NCI-H1105 (cell line): ENCODE measurements at places on chromosomes 12 and 14.

DNA sequence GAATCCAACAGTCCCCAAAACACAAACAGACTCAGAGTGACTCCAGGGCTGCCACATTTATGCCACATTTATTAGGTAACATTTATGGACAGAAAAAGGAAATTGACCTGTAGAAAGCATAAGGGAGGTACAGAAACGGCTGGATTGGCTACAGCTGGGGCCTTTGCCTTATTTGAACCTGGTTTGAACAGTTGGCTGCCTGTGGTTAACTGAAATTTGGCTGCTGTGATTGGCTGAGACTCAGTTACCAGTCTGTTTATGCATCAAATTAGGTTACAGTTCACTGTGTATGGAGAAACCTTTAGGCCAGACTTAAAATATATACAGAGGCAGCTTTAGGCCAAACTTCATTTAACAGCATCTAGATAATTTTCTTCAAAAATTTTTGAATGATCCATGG is 27.8 kb upstream of the PCNX1 start:
- no peak for DNase-seq

- no peak for DNase-seq
Observed at GRCh38 chr14:80271389-80271788, 60.1 kb upstream of the DIO2 start.

- DNase-seq: no peak
Observed at GRCh38 chr12:5434647-5435560, 3.0 kb downstream of the NTF3 start.

DNA sequence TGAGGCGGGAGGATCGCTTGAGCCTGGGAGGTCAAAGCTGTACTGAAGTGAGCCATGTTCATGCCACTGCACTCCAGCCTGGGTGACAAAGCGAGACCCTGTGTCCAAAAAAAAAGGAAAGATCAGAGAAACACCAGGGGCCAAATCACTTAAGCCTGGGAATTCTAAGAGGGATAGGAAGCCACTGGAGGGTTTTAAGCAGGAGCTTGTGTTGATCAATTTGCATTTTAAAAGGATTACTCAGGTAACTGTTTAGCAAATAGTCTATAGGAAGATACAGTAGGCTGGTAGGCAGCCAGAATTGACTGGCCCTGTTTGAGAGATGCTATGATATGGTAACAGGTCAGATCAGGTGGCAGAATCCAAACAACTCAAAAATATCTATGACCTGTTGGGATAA is 162.7 kb downstream of the SPTSSA start:
- no peak for DNase-seq

- peak; percentile 45 for DNase-seq
Observed at GRCh38 chr12:8609061-8609570, 3.5 kb downstream of the AICDA start.

DNA sequence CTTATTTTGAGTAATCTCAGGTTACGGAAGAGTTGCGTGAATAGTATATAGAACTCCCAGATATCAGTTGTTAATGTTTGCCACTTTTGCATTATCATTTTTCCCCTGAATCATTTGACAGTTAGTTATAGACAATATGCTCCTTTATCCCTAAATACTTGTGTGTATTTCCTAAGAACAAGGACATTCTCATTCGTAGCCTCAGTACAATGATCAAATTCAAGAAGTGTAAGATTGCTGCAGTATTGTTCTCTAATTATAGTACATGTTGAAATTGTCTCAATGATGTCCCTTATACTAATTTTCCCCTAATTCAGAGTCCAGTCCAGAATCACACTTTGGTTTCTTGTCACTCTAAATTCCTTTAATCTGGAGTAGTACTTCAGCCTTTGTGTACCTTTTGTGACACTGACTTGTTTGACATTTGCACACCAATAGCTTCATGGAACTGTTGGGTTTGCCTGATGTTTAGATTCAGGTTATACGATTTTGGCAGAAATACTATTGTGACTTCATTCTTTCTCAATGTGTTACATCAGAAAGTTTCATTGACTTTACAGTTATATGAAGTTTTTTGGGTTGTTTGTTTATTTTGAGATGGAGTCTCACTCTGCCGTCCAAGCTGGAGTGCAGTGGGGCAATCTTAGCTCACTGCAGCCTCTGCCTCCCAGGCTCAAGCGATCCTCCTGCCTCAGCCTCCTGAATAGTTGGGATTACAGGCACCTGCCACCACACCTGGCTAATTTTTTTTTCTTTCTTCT is 13.1 kb downstream of the DYNC1H1 start:
- DNase-seq: no peak

- no peak for DNase-seq
Observed at GRCh38 chr12:63924781-63925180, 80.3 kb downstream of the SRGAP1 start.

DNA sequence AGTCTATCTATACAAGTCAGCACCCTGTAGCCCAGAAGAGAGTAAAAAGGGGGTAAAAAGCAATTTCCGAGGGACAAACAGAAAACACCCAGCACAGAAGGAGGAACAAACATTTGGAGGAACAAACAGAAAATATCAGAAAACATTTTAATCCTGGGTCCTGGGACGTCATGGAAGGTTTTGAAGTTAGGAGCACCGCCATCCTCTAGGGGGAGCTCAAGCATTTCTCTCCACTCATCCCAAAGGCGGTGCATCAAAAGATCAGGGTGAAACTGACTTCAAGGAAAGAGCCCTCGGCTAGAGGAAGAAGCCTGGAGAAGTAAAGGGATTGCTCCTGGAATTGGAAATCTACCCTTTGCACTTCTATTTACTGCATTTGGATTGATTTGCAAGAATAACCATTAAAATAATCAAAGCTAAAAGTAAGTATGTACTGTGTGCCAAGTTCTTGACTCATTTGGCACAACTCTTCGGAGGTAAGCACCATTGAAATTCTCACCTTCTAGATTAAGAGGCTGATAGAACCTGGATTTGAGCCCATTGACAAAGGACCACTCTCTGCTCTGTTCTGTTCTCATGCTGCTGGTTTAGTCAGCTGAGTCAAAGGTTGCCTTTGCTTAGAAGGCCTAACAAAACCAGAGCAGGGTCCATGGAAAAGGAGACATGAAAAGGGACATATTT is 17.2 kb upstream of the POC1B start:
- DNase-seq: peak; percentile 57

DNA sequence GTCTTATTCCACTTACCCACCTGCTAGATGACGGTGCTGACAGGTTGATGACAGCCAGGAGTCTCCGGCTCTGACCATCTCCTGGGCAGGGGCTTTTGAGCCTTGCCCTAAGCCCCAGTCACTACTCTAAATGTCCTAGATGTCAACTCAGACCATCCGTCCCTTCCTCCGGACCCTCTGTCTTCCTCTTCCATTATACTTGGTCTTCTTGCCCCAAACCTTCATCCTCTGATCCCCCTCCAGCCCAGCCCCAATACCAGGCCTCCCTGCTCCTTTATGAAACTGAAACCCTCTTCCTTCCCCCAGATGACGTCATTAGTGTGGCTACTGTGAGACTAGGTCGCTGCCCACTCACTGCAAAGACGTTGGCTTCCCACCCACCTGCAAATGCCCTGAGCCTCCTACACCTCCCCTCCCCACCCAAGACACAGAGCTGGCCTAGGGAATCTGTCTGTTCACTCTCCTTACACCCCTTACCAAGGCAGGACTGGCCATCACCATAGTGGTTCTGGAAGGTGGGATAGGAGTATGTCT is 10.1 kb downstream of the KRT71 start:
- DNase-seq: no peak
